ENCODE measurements at places on chromosomes 6 and 20.

DNA sequence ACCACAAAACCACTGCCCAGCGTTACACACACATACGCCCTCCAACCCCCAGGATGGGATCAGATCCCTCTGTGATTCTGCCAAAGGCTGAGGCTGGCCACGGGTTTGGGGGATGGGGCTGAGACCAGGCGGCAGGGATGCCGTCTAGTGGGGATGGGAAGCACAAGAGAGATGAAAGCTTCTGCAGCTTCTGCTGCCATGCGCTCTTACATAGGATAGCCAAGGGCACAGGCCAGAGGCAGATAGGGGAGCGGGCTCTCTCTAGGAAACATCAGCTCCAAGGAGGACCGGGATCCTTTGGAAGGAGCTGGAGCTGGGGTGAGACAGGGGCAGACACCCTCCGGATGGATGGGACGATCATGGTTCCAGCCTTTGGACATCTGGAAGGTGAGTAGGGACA lies 18.7 kb upstream of the RIN2 start:
- H3K4me1 ChIP-seq: peaks cover 17% of the 10 kb centered on the region

DNA sequence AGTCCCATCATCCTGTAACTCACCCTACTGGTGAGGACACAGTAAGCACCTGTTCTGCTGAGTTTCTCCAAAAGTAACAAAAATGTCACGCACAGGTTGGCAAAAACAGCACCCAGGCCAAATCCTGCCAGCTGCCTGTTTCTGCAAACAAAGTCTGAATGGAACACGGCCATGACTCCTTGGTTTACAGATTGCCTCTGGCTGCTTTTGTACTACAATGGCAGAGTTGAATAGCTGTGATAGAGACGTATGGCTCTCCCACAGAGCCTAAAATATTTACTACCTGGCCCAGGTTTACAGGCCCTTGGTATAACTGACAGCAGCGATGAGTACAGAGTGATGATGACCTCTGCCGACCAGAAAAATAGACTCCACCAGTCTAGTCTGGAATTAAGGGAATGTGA lies 52.6 kb downstream of the CNKSR3 start:
- H3K27ac ChIP-seq: no peak overlapping the region
- H3K4me1 ChIP-seq: peaks cover 3% of the 10 kb centered on the region
- no peak overlapping the region for H3K4me3 ChIP-seq
- peaks cover 9% of the 10 kb centered on the region for H3K27me3 ChIP-seq
- no peak for DNase-seq

DNA sequence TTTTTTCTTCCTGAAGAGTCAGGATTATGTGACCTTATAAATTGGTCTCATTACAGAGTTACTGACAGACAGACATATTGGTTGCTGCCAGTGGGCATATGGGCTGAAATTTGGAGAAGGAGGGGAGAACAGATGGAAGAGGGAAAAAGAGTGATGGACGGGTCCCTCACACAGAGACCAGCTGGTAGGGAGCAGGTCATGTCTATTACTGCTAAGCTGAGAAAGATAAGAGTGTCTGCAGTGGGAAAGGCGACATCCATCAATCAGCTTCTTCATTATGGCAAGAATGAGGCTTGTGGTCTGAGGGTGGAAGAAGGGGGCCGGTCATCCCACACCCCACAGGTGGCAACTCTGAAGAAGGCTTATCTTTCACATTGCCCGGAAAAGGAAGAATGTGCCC lies 353.8 kb upstream of the RSPO3 start:
- H3K27ac ChIP-seq: no peak overlapping the region
- H3K4me3 ChIP-seq: no peak overlapping the region
- no peaks in the 10 kb centered on the region for H3K4me1 ChIP-seq
- H3K36me3 ChIP-seq: no peaks in the 10 kb centered on the region

DNA sequence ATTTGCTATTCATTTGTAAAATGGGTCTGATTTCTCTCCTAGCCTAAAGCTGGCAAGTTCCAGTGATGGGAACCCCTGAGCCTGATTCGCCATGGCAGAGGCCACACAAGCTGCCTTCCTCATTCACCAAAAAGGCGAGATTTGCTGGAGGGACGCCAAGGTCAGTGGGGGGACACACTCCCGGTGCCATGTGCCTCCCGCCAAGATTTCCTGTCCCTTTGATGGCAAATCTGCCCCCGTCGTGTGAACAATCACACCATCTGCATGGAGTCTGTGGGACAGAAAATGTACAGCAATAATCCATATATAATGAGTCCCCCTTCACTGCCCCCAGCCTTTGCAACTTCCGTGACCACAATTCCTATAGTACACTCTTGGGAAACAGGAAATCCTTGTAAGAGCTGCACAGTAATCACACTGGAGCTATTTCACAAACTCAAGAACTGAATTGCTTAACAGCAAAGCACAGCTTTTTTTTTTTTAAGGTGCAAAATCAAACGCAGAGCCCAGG lies 15.7 kb upstream of the IGF2R start:
- H3K4me3 ChIP-seq: no peak overlapping the region
- H3K27me3 ChIP-seq: no peaks in the 10 kb centered on the region
- DNase-seq: no peak
- no peaks in the 10 kb centered on the region for H3K36me3 ChIP-seq
- no peaks in the 10 kb centered on the region for H3K4me1 ChIP-seq
- no peak overlapping the region for H3K27ac ChIP-seq

DNA sequence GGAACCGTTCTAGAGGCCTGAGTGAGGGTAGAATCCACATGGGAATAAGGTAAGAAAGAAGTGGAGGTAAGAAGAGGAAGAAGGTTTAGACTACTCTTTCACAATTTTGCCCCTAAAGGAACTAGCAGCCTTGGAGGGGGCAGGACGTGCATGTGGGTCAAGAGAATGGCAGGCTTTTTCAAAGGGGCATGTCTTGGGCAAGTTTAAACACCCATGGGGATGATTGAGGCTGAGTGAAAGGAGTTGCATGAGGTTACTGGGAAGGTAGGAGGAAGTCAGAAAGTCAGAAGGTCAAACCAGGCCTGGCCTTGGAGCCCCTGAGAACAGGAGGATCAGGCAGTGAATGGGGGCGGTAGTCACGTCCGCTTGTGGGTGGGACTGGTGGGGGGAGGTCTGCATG lies 10.2 kb downstream of the ADA start:
- no peak for DNase-seq
- peaks cover 16% of the 10 kb centered on the region for H3K36me3 ChIP-seq
- no peaks in the 10 kb centered on the region for H3K27me3 ChIP-seq
- peak overlapping the region; percentile 61 for H3K27ac ChIP-seq
- no peak overlapping the region for H3K4me3 ChIP-seq

DNA sequence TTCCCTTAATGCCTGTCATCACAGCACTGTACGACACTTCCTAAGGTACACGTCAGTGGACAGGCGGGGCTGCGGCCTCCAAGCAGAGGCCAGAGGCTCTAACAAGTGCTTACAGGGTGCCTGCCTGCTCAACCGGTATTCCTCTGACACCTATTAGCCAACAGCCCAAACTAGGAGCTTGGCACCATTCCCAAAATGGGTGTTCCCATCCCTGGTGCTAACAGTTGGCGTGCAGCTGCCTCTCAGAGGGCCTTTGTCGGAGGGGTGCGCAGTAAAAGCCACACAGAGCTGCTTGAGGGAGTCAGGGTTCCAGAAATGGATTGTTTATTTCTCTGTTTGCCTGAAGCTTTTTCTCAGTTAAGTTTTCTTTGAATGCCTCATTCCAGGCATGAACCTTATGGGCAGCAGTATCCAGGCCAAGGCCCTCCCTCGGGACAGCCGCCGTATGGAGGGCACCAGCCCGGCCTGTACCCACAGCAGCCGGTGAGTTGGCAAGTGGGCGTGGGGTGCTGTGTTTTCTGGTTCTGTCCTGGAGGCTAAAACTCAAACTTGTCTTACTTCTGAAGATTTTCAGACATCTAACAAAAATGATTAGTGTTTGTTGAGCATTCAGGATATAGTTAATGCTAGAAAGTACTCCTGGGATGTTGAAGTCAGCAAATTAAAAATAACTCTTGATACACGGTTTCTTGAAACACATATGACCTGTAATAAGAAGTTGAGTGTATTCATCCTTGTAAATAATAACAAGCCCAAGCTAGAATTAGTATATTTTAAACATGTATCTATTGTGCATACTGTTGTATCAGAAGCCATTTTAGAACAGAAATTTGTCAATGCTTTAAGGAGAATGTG lies 124.7 kb downstream of the TMEM242 start:
- H3K27ac ChIP-seq: no peak overlapping the region
- no peaks in the 10 kb centered on the region for H3K27me3 ChIP-seq
- peaks cover 23% of the 10 kb centered on the region for H3K36me3 ChIP-seq
- H3K4me1 ChIP-seq: peaks cover 12% of the 10 kb centered on the region
- DNase-seq: no peak

- H3K4me1 ChIP-seq: no peaks in the 10 kb centered on the region
- H3K27me3 ChIP-seq: no peaks in the 10 kb centered on the region
- H3K4me3 ChIP-seq: no peak overlapping the region
- H3K36me3 ChIP-seq: peaks cover 61% of the 10 kb centered on the region
- DNase-seq: no peak
Measured at GRCh38 chr6:7897461-7898192, 13.0 kb downstream of the TXNDC5 start.

DNA sequence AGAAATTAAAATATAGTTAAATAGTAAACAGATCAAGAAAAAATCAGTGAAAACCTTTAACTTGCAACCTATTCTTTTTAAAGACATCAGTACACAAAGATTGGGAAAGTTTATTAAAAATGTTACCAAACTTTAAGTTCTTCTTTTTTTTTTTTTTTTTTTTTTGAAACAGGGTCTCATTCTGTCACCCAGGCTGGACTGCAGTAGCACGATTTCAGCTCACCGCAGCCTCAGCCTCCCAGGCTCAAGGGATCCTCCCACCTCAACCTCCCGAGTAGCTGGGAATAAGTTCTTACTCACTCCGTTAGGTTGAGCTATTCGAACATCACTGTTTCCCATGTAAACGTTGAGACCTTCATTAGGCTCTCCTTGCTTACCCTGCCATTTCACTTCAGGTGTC lies 5.6 kb downstream of the MAP3K5 start:
- peaks cover 78% of the 10 kb centered on the region for H3K4me1 ChIP-seq
- DNase-seq: no peak
- no peaks in the 10 kb centered on the region for H3K27me3 ChIP-seq

- H3K27ac ChIP-seq: no peak overlapping the region
- H3K27me3 ChIP-seq: no peaks in the 10 kb centered on the region
- H3K4me3 ChIP-seq: no peak overlapping the region
- no peaks in the 10 kb centered on the region for H3K4me1 ChIP-seq
Measured at GRCh38 chr6:134813146-134813545, 136.8 kb downstream of the ALDH8A1 start.

- peak overlapping the region; percentile 2 for H3K27ac ChIP-seq
- H3K4me1 ChIP-seq: peaks cover 6% of the 10 kb centered on the region
- no peaks in the 10 kb centered on the region for H3K36me3 ChIP-seq
- H3K27me3 ChIP-seq: peaks cover 16% of the 10 kb centered on the region
- no peak for DNase-seq
- no peak overlapping the region for H3K4me3 ChIP-seq
Measured at GRCh38 chr6:105619971-105620741, 217.3 kb upstream of the PREP start.

- H3K27me3 ChIP-seq: no peaks in the 10 kb centered on the region
- H3K36me3 ChIP-seq: no peaks in the 10 kb centered on the region
- no peak overlapping the region for H3K27ac ChIP-seq
- H3K4me3 ChIP-seq: no peak overlapping the region
Measured at GRCh38 chr6:89048288-89048923, 32.1 kb upstream of the PNRC1 start.

Measured in activated CD4-positive, alpha-beta T cell treated with anti-CD3 and anti-CD28 coated beads for 36 hours (primary cell).